ENCODE measurements at places on chromosomes 6 and 20.

DNA sequence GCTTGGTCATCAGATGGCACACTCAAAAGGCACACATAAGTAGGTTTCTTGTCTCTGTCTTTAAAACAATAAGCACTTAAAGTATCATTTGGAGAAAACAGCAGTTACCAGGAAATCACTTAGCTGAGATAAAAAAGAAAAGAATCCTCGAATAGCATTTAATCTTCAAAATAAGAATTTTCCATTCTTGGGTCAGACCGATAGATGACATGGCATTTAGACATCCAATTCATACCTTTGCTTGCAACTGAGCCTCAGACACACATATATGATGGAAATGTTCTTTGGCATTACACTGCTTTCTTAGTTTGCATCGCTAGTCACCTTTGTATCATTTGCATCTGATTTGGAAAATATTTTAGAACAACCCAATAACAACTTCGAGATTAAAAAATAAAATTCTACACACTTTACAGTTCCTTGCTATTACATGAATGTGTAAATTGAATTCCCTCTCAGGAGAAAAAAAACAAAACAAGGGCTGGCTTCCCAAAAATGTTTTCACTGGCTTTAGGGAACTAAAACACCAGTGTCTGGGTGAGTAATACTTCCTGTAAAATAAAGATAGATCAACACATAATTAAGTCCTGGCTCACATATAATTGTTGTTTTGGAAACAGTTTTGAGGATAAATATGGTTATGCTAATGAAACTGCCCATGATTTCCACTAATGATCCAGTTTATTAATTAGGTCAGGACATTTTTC is 1.3 kb upstream of the RNF217 start:
- no peak for DNase-seq

GRCh38 chr6:15555101-15556038 is 107.5 kb downstream of the DTNBP1 start:
- DNase-seq, result no peak

GRCh38 chr6:83853178-83854000 is at the start of gene RIPPLY2:
Gene RIPPLY2 (plus strand): TSS chr6:83853360. CDS start chr6:83853417, 57 bp downstream.
- no peak for DNase-seq

GRCh38 chr20:6299456-6299855 is 176.6 kb upstream of the FERMT1 start:
- DNase-seq, result no peak

GRCh38 chr6:57247603-57248002 is 25.5 kb upstream of the RAB23 start:
- DNase-seq, result no peak

- no peak for DNase-seq
Observed at GRCh38 chr20:8766868-8767390, 302.0 kb upstream of the PLCB4 start.

- DNase-seq, result no peak
Observed at GRCh38 chr20:34180460-34181120, 60.6 kb upstream of the ASIP start.

DNA sequence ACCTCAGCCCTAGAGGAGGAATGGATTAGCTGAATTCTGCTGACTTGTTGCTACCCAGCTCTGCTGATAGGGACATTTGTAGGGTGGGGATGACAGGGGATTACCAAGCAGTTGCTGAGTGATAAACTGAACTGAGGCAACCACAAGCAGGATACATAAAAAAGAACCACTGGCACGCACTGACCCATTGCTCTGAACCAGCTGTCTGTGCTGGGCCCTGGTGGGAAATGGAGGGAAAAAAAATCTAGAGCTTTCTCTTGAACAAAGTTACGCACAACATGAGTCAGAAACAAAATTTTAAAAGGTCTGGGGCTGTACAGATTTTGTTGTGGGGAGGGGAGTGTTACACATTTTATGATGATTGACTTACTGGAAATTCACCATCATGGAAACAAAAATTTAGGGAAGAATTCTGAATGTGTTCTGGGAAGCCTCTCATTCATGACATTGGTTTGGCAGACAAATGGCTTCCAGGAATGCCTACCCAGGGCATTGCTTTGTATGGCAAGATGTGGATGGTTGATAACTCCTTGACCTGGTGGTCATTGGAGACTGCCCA is 37.7 kb downstream of the FOXO3 start:
- no peak for DNase-seq

DNA sequence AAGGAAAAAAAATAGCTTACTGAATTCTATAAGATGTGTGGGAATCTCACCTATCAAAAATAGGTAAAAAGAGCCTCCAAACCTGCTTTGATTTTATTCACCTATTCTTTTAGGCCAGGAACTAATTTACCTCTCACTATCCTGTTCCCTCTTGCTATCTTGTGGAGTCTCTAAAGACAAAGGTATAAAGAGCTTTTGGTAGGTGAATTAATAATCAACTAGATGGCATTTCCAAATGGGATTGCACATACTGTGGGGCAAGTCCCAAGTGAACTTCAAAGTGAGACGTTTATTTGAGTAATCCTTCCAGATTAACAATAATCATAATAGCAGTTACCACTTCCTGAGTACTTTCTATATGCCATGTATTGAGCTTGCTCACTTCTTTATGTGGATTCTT is 2.8 kb downstream of the FAM8A1 start:
- no peak for DNase-seq

DNA sequence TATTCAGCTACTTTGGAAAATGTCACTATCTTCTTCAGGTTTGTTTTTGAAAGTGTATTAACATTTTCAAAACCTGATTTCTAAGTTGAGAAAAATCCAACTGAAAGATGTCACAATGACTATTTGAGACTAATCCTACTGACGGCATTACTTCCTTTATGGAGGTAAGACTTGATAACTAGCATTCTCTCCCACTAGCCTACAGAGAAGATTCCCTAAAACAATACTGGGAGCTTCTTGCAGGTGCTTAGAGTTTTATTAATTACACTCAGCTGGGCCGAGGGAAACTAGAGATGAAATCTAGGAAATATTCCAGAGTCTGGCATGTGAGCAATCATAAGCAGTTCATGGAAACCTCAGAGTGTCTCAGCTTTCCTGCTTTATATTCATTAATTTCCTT is 114.0 kb downstream of the LCA5 start:
- DNase-seq, result no peak

- DNase-seq, result no peak
Observed at GRCh38 chr20:54223751-54224150, 15.9 kb downstream of the PFDN4 start.

GRCh38 chr20:40711079-40711478 is 22.0 kb upstream of the MAFB start:
- no peak for DNase-seq

- no peak for DNase-seq
Observed at GRCh38 chr6:128070406-128070805, 169.5 kb upstream of the THEMIS start.

DNA sequence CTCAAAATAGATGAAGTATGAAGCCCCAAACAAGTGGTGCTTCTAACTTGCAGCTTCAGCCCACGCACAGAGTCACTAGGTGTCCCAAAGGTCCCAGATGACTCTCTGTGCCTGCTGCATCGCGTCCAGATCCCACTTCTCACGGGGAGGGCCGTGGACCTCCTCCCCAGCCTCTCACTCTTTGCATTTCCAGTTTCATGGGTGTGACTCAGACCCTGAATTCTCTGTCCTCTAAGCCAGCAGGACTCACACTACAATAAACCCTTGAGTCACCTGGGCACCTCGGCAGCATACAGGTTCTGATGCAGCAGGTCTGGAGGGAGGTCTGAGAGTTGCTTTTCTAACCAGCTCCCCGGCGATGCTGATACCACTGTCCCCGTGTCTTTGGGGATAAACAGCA is 114.0 kb upstream of the RIN2 start:
- DNase-seq, result no peak

DNA sequence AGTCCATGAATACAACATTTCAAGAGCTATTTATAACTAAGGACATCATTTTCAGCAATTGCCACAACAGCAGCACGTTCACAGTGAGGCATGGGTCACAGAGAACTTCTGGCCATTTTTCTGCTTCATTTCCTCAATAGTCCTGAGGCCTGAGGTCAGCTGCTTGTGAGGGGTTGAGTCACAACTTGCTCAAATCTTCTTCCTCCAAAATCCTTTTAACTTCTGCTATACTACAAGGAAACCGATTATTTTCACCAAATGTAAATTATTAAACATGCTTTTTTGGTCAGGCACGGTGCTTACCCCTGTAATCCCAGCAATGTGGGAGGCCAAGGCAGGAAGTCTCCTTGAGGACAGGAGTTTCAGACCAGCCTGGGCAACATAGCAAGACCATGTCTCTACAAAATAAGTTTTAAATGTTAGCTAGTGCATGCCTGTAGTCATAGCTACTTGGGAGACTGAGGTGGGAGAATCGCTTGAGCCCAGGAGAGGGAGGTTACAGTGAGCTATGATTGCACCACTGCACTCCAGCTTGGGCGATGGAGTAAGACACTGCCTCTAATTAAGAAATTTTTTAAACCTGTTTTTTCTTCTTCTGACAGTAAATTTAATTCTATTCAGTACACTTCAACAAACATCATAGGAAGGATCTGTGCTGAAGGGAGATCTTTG is 11.1 kb upstream of the SLC16A10 start:
- DNase-seq, result no peak

GRCh38 chr6:134425513-134425912 is 107.6 kb upstream of the SGK1 start:
- DNase-seq, result no peak

GRCh38 chr20:31685853-31686643 is 36.6 kb downstream of the BCL2L1 start:
- DNase-seq, result no peak

DNA sequence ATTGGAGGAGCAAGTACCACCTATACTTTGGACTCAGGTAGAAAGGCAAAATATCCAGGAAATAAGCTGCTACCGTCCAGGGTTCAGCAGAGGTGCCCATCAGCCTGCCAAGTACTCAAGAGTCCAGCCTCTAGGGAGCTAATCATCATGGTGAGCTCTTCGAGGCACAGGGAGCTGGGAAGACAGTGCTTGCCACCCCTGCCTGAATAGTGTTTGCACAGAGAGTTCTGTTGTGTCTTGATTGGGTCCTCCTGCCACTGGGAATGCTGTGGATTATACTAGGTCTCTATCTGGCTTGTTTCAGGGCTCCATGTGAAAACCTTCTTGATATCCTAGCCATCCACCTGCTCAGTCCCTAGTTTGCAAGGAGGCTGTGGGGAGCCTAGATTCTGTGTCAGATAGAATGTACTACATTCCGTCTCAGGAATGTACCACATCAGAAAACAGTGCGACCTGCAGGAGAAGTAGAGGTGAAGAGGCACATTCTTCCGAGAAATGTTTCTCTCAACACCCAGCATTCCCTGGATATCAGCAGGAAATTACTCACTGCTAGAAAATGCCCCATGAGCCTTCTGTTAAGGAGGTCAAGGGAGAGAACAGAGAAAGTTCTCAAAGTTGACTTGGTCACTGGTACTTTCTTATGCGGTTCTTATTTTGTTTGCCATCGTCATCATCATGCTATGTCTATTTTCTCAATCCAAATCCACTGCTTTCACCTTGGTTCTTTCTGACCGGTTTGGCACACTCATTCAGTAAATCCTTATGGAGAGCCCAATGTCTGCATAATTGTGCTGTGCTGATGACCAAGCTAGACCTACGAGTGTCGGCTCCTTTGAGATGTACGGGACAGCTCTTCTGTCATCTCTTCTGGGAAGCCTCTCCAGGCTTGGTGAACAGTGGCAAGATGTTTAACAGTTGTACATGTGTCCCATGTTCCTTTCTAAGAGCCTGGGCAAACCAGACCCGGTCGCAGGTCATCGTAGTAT is 30.7 kb downstream of the PTPN1 start:
- DNase-seq, result no peak

GRCh38 chr20:57804470-57805250 is 94.8 kb upstream of the PMEPA1 start:
- no peak for DNase-seq
